ENCODE measurements at places on chromosomes 7 and 10. TPM values are rescaled to one million over a fixed set of nuclear protein-coding genes. Genes with fewer than 3 reads are reported as not detected.

The CLDN4 gene
- 90.7 TPM for polyA plus RNA-seq

The NPY gene
- 0.24 TPM for polyA plus RNA-seq

DNA sequence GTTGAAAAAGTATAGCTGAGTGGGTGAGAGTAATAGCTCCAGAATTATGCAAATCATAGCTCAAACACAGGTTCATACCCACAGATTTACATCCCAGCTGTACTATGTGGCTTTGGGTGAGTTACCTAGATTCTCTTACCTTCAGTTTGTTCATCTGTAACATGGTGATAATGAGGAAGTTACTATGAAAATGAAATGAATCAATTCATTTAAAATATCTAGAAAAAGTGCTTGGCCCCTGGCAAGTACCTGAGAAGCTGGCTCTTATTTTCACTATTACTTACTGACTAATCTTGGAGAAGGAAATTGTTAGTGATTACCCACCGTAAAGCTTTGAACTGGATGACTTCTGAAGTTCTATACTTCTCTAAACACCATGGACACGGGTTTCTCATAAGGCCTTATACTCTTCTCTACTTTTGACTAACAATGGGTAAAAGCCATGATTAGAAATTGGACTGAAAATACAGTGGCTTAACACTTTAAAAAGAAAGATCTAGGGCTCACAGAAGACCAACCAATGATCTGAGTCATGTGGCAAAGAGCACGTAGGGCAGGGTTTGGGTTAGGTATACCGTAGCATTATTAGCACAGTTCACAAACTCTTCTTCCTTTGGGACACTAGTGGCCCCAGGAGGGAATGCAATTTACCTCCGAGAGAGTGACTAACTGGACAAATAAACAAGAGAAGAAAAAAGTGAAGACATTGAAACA is 149.2 kb downstream of the PLPP4 start:
- DNase-seq: no peak

- peak; percentile 30 for DNase-seq
Observed at GRCh38 chr10:48251525-48252353, 22.8 kb downstream of the FRMPD2 start.

GRCh38 chr7:91066627-91067026 is 197.6 kb upstream of the FZD1 start:
- DNase-seq: no peak

DNA sequence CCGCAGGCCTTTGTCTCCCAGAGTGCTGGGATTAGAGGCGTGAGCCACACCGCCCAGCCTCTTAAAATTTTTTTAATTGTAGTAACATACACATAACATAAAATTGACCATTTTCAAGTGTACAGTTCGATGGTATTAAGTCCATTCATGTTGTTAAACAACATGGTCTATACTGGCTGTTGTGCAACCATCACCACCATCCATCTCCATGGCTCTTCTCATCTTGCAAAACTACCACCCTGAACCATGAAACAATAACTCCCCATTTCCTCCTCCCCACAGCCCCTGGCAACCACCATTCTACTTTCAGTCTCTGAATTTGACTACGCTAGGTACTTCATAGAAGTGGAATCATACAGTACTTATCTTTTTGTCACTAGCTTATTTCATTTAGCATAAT is 7.9 kb upstream of the ZFYVE27 start:
- no peak for DNase-seq

GRCh38 chr10:101228153-101228965 is 904 bp downstream of the LBX1 start:
- DNase-seq: no peak

Data from renal pelvis (tissue), 12 donors.